ENCODE measurements at places on chromosomes 6 and 20. TPM values are rescaled to one million over a fixed set of nuclear protein-coding genes. Genes with fewer than 3 reads are reported as not detected.
A peak's percentile ranks its signal among the peaks of the same experiment; 100 is the strongest.

DNA sequence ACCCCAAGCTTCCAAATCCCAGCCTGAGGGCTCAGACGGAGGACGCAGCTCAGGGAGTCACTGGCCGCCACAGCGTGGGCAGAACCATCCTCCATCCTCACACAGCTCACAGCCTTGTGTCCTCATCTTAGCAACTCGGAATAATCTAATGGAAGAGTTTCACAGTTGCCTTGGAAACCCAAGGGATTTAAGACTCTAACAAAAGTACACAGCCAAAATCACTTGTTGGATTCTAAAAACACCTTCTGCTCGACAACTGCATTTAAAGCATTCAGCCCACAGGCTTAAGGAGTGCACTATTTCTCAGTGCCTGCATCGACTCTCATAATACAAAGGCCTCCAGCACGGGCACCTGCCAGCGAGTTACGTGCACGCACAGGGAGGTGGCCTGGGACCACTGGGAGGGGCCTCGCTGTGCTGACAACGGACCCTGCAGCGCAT lies 45.4 kb downstream of the ZBTB46 start:
- DNase-seq, result no peak

The RRBP1 gene
- 97.8 TPM for total RNA-seq

The TGIF2 gene
- 21.2 TPM for total RNA-seq

The PLA2G7 gene
- 1.1 TPM for total RNA-seq

The ADGRF4 gene
- 5.5 TPM for total RNA-seq

DNA sequence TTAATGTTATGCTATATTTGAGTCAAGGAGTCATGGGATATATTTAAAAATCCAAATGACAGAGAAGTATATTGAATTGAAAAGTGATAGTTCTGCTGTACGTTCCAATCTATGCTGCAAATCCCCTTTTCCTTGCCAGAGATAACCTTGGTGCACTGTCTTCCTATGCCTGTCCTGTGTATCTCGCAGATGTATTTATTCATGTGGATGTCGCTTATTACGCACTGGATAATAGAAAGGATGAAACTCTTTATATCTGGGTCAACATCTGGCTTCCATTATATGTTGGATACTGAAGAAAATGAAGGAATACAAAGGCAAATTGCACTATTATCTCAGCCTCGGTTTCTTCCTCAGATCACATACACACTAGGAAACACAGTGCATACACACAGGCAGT lies 331.3 kb downstream of the BCKDHB start:
- DNase-seq, result no peak

DNA sequence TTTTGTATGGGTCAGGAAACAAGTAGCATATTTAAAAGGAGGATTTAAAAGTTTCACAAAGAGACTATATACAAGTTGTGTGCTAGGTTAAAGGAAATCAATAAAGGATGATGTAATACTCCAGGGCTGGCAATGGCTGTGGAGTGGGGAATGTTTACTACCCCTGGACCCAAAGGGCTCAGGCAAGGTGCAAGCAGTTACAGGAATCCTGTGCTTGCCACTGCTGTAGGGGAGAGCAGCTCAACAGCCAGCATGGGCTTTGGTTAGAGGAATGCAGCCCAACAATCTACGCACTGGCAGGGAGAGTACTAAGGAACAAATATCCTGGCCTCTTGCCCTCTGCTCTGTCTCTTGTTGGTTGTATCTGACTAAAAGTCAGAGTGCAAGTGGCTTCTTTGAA lies 1642.2 kb downstream of the KHDRBS2 start:
- DNase-seq, result no peak

DNA sequence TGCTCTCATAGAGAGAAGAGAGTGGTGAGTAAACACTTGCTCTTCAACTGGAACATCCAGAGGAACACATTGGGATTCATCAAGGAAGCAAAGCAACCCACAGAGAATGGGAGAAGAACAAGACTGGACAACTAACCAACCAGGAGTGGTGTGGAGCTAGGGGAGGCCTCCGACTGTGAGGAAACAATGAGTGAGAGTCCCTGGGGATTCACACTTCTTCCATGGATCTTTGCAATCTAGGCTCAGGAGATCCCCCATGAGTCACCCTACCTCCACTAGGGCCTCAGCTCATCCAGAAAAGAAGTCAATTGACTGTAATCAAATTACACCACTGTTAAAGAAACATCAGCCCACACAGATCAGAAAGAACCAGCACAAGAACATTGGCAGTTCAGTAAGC lies 42.3 kb upstream of the CLVS2 start:
- no peak for DNase-seq

The WFDC10B gene
- not detected for total RNA-seq

DNA sequence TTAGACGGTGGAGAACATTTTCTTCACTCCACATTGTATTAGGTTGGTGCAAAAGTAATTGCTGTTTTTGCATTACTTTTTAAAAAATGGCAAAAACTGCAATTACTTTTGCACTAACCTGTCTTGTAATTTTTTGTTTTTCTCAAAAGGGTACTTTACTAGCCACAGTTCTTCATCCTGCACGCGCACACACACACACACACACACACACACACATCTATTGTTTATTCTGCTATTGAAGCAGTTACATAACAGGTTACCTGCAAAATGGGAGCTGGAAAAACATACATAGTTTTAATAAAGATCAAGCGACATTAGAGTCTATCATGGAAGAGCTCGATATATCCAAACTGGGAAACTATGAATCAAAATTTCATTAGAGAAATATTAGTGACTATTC lies 235.2 kb downstream of the SIM1 start:
- no peak for DNase-seq

GRCh38 chr20:48215536-48215935 lies 430.3 kb upstream of the SULF2 start:
- no peak for DNase-seq

The KCNK17 gene
- total RNA-seq, result not detected

The FAM50B gene
- total RNA-seq, result 8.7 TPM

GRCh38 chr20:34880215-34880850 lies 3.9 kb downstream of the ACSS2 start:
- no peak for DNase-seq

DNA sequence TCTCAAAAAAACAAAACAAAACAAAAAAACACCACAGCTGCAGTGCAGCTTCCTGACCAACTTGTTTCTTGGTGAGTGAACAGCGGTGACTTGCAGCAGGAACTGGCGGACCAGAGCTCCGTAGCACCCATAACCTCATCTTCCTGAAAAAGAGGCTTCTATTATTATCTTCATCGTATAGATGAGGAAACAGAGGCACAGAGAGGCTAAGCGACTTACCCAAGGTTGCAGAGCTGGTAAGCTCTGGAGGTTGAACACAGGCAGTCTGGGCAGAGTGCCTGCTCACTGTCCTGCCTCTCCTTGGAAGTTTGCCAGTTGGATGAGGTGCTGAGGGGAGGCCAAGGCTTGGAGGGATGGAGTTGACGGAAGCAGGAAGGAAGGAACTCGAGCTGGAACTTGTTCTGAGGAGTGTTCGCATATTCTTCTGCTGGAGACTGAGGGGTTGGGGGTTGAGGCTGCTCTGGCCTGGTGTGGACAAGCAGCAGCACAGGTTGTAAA lies 47.9 kb upstream of the CCDC167 start:
- peak; percentile 56 for DNase-seq

- DNase-seq, result no peak
These were observed 63.4 kb downstream of the WDR27 start for GRCh38 chr6:169638388-169638787.

DNA sequence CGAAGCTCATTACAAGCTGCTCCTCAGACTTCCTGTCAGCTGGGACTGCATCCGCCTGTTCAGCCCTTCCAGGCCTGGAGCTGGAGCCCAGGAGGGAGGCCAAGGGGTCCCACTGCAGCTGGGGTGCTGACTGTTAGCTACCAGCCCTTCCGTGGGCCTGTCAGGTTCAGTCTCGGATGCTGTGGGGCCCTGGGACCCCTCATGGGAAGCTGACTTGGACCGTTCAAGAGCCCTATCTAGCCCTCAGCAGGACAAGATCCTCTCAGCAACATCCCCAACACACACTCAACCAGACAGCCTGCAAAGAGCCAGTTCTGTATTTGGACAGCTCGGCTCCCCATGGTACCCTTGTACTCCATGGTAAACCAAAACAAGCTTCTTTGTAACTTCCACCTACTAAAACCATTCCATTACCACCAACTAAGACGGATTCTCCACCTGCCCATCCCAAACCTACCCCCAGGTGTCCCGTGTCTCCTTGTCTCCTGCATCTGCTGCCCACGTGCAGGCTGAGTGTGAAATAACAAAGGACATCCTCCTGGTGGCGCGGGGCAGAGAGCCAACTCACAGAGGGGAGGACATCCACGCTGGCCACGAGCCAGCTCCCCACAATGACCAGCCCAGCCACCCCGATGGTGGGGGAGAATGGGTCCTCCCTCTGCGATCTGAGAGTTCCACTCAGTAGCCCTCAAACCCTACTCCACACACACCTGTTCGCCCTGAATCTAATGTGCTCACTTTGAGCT lies 111.2 kb downstream of the TAF4 start:
- no peak for DNase-seq

GRCh38 chr6:8707956-8708772 lies 272.8 kb upstream of the SLC35B3 start:
- DNase-seq, result peak; percentile 5

GRCh38 chr6:43788301-43788700 lies 18.3 kb downstream of the VEGFA start:
- no peak for DNase-seq

The CYP21A2 gene
- total RNA-seq, result not detected

DNA sequence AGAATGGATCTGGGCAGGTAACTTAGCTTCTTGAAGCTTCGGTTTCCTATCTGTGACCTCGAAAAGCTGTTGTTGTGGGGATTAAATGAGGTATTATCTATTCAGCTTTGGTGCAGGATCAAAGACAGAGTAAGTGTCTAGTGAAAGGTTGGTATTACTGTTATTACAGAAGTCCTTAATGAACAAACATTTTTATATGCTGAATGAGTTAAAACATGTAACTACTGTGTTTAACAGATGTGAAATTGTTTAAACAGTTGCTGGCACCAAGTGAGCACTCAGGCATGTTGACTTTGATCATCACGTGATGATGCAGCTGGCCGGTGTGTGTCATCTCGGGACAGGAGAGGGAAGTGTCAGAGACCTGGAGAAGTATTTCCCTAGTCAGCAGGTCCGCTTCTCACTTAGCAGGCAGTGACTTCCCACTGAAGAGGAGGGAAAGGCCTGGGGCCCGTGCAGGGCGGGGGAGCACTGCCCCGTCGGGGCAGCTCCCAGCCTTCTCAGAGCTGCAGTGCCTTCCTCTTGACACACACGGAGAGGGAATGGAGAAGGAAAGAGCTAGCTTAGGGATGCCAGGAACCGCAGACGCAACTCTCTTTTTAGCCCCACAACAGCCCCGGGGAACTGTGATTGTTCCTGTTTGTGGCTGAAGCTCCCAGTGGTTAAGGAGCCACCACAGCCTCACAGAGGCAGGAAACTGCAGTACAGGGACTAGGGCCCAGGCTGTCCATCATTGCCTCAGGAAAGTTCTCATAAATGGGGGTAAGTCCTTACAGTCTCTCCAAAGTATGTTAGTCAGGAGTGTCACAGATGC lies 18.0 kb downstream of the TUBB2A start:
- peak; percentile 62 for DNase-seq

GRCh38 chr6:8859501-8859900 lies 424.2 kb upstream of the SLC35B3 start:
- no peak for DNase-seq

GRCh38 chr20:25692499-25692898 lies 4.2 kb downstream of the ZNF337 start:
- DNase-seq, result no peak

The TRIM31 gene
- total RNA-seq, result not detected

The SRPK1 gene
- 88.9 TPM for total RNA-seq

GRCh38 chr20:17590245-17590644 lies 20.4 kb downstream of the DSTN start:
- DNase-seq, result no peak

- no peak for DNase-seq
These were observed 363.1 kb downstream of the PRKN start for GRCh38 chr6:162364488-162364887.

The ADGRF5 gene
- total RNA-seq, result 0.13 TPM

- DNase-seq, result no peak
These were observed 500.1 kb upstream of the JAG1 start for GRCh38 chr20:11173916-11174315.

GRCh38 chr6:47352966-47353365 lies 43.3 kb upstream of the TNFRSF21 start:
- DNase-seq, result no peak

The EGFL8 gene
- 5.1 TPM for total RNA-seq

DNA sequence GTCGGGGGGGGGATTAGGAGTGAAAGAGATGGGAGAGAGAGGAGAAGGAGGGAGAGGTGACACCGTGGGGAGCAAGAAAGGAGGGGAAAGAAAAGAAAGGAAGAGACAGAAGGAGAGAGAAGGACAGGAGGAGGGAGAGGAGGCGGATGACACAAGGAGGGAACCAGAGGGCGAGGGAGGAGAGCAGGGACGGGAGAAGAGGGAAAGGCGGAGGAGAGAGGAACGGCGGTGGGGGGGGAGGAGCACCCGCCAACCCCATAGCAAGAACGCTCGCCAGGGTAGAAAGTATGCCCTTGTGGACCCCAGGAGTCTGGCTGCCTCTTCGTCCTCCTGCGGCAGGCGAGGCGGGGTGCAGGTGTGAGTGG lies 4.5 kb upstream of the INSM1 start:
- no peak for DNase-seq

GRCh38 chr6:161199850-161200249 lies 74.0 kb downstream of the AGPAT4 start:
- DNase-seq, result no peak

GRCh38 chr20:34251619-34252018 lies 10.4 kb downstream of the ASIP start:
- no peak for DNase-seq

GRCh38 chr6:46528961-46529750 lies 37.9 kb upstream of the RCAN2 start:
- DNase-seq, result no peak

GRCh38 chr20:12653642-12654041 lies 355.1 kb upstream of the SPTLC3 start:
- DNase-seq, result no peak

DNA sequence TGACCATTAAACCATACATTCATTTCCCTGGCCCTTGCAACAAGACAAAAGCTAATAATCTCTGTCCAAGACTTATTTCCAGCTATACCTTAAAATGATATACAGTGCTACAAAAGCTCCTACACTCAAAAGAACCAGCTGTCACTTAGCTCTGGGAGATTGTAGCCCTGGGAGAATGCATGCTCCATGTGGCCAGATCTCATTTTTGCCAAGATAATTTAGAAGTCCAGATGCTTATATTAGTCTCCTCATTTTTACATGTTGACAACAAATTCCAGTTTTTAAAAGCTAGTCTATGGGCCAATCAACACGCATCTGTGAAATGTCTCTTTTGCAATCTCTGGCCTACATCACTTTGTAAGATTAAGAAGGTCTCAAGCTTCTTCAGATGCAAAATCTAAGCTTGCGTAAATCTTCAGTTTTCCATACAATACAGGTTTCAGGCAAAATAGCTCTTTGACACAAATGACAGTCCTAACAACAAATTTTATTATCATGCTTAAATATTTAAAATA lies 27.1 kb downstream of the TASP1 start:
- DNase-seq, result no peak

The TGM3 gene
- not detected for total RNA-seq

DNA sequence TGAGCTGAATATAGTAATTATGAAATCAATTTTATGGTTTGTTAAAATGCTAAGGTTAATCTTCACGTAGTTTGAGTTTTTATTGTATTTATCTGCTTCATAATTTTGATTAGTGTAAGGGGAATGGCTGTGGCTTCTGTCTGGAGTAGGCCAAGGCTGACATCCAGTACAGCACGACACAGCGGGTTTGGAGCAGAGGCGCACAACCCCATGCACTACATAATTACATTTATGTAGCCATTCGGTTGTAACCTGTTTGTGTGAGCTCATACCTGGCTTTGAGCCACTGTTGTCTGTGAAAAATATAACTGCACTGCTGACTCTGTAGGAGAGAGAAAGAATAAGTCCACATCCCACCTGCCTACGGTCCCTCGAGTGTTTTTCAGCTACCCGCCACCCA lies 615.5 kb downstream of the EYS start:
- DNase-seq, result no peak

The ITCH gene
- total RNA-seq, result 47.8 TPM

All from kidney epithelial cell (primary cell).